ENCODE measurements at places on chromosomes 12 and 14.

DNA sequence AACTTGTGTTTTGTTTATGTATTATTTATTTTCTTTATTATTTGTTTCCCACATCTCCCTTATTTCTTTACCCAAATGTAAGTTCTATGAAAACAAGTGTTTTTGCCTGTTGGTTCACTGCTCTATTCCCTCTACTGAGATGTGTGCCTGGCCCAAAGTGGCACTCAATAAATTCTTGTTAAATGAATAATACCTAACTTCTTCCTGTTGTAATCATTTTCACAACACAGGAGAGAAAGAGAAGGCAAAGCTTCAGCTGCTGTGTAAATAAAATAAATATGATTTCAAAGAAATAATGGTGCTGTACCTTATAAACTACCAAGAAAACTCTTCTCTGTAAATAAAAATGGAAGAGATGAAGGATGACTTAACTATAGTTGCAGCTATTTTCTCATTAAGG is 116.2 kb downstream of the TRHDE start:
- DNase-seq: no peak

GRCh38 chr12:95371571-95371970 is 102.4 kb upstream of the METAP2 start:
- DNase-seq: no peak

DNA sequence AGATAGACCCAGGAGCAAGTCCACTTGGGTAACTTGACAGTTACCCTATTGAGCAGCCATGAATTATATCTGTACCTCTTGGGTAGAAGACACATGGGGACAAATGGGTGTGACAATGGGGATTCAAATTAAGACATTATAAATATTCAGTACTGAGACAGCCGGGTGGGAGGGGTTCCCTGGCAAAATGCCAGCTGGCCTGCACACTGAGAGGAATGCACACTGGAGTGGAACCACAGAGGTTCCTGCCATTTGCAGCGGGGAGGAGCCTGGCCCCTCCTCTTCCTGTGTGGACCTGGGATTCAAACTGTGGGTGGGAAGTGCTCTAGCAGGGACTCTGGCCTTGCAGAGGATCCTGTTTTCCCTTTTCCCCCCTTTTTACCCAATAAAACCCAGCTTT is 118.7 kb upstream of the CDKN3 start:
- no peak for DNase-seq

DNA sequence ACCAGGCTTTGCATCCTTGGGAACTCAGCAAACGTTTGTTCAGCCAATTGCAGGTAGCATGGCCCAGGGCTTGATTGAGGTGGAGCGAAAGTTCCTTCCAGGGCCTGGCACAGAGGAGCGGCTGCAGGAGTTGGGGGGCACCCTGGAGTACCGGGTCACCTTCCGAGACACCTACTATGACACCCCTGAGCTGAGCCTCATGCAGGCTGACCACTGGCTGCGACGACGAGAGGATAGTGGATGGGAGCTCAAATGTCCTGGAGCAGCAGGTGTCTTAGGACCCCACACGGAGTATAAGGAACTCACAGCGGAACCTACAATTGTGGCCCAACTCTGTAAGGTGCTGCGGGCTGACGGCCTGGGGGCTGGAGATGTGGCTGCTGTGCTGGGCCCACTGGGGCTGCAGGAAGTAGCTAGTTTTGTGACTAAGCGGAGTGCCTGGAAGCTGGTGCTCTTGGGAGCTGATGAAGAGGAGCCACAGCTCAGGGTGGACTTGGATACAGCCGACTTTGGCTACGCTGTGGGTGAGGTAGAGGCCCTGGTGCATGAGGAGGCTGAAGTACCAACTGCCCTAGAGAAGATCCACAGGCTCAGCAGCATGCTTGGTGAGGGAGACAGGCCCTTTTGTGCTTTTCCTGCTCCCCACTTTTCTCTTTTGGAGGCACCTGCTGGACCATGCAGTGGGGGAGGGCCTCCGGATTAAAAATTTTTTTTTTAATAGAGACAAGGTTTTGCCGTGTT is 799 bp downstream of the THTPA start:
- DNase-seq: no peak

DNA sequence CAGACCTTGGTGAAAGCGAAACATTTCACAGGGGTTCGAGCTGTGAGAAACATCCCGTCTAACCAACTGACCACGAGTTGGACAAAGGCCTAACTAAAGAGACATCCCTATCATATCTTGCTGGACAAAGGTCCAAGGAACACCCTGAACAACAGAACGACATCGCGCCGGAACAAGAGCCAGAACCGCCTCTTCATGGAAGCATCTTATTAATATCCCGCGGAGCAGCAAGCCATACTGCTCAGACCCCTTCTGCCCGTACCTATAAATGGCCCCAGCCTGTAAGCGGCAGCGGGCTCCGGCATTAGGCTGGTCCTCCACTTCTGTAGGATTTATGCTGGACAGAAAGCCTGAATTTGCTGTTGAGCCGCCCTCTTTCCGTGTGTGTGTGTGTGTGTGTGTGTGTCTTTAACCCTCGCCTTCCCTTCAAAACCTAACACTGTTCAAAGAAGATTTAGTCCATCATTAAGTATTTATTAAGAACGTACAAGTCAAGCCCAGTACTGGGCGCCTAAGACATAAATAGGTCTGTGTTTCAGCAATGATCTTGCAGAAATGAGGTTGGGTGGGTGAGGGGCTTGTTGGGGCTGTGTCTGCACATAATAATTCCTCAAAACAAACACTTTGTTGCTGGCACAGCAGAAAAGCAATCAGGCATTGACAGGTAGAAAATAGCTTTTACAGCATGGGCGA is 1.9 kb downstream of the SLC6A15 start:
- DNase-seq: no peak

GRCh38 chr12:4274396-4275015 is 944 bp downstream of the CCND2 start:
- DNase-seq: peak; percentile 24

DNA sequence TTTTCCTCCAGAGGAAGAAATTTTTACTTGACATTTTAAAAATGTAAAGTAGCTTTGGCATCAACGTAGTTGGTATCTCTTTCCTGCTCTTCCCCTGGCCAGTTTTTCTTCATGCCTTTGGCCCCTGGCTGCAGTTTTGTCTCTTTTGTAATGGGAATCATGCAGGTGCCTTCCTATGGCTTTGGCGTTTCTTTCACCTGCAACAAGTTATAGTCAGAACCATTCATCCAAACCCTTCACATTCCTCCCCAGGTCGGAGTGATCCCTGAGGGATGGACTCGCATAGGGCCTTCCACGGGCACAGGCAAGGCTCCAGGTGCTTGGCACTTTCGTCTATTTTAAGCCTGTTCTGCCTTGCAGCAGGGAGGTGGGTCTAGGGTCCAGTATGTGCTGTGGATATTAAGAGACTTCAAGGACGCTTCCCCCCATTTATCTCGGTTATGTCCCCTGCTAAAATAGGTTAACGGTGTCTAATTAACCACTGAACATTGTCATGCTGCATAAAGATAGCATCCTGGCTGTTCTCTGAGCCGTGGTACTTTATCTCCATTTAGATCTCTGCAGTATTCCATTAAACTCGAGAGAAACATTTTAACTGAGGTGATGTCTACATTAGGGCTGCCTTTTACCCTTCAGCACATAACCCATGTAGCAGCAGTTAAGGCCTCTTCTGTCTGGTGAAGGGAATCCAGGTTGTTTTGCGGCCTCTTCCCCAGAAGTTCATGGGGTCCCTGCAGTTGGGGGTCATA is 66.3 kb downstream of the IFT43 start:
- DNase-seq: no peak

DNA sequence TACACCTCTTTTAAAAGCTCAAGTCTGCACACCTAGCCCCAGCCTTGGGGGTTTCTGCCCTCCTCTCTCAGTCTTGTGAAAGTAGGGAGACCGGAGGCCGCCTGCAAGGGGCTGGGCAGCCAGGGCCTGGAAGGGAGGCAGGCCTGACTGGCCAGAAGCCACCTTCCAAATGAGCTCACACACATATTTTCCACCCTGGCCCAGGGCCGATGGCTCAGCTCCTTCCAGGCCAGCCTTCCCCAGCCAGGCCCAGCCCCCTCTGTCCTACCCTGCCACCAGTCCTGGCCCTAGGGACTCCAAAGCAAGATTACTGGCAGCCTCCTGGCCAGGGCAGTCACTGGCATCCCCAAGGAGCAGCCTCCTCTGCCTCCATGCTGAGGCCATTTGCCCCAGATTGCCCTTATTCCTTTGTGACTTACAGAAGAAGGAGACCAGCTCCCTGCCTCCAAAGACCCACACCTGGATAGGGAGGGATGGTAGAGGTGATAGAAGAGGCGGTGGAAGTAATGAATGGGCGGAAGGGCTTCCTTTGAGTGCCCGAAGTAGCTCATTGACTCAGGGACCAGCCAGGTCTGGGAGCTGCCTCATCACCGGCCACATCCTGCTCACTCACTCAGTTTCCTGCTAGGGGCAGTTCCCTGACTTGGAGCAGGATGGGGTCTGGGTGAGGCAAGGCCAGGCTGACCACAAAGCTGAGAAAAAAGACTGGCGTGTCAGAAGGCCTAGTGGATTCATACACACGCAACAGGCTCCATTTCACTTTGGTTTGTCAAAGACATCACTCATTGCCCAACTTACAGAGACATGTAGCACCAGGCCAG is 14.8 kb downstream of the MMP14 start:
- peak; percentile 18 for DNase-seq

DNA sequence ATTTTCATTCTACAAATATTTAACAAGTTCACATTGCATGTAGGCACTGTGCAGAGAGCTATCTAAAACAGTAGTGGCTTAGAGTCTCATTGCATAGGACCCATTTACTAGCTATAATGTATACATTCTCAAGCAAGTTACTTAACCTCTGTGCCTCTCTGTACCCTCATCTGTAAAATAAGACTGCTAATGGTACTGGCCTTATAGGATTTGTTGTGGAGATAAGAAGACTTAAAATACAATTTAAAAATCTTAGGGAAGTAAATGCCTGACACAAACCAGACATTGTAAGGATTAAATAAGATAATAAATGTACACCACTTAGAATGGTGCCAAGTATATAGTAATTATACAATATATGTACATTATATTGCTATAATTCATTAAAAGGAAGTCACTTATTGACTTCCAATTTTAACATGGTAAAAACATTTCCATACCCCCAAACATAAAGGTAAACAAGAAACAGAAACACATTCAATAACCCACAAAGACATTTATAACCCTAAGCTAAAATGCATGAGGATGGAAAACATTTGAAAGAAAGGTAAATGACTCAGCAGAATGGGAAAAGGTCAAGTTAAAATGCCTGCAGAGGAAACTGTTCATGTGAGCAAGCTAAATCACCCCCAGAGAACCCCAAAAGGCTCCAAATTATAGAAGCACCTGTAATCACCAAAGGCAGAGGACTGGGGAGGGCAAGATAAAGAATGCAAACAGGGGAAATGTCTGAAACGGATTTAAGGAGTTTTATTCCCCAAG is 30.8 kb downstream of the RPS6KA5 start:
- DNase-seq: no peak

DNA sequence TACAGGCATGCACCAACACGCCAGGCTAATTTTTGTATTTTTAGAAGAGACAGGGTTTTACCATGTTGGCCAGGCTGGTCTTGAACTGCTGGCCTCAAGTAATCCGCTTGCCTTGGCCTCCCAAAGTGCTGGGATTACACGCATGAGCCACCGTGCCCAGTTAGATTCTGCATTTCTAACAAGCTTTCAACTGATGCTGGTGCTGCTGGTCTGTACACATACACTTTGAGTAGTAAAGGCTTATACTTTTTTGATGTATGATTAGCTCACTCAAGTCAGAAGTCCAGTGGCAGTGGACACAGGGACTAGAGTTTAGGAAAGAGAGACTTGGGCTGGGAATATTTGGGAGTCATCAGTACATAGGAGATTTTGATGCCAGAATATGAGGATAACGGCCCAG is 2.2 kb upstream of the TBC1D15 start:
- DNase-seq: no peak

GRCh38 chr14:49767270-49767570 is 733 bp upstream of the KLHDC2 start:
- no peak for DNase-seq

GRCh38 chr12:14369311-14369710 is 3.8 kb downstream of the ATF7IP start:
- DNase-seq: no peak

Data from activated T-helper 1 cell treated with anti-CD3 and anti-CD28 coated beads, Interleukin-12 subunit alpha, Interleukin-12 subunit beta, Interleukin-2, Interleukin-4 antibody, amounts not matched to agents 30 ng/mL and 10 ng/mL and 1 ng/mL, durations not matched to agents 14 hours and 24 hours and 36 hours (primary cell).